ENCODE measurements at places on chromosomes 11 and 22.

DNA sequence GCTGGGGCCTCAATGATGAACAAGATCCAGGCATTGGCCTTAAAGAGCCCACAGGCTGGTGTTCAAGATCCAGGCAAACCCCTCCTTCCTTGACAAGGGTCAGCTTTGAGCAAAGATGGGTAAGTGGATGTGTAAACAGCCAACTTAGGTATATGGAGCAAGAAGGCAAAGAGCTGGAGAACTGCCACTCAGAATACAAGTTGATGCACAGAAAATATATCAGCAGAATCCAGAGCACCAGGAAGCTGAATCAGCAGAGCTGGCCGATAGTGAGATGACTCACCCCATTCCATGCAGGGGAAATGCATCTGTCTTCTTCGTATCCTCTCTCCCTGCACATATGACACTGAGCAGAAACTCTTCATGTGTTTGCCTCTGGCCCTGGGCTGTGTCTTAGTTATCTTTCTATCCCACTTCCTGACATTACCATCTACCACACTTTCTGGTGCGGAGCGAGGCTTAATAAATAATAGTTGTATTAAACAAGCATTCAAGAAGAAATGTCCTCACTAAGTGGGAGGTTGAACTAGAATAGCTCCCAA lies 57.8 kb downstream of the ENDOD1 start:
- no peaks in the 10 kb centered on the region for H3K36me3 ChIP-seq
- H3K27me3 ChIP-seq, result no peaks in the 10 kb centered on the region
- H3K27ac ChIP-seq, result peak overlapping the region; percentile 33
- peak; percentile 70 for DNase-seq
- no peak overlapping the region for H3K4me3 ChIP-seq
- H3K4me1 ChIP-seq, result peaks cover 8% of the 10 kb centered on the region

DNA sequence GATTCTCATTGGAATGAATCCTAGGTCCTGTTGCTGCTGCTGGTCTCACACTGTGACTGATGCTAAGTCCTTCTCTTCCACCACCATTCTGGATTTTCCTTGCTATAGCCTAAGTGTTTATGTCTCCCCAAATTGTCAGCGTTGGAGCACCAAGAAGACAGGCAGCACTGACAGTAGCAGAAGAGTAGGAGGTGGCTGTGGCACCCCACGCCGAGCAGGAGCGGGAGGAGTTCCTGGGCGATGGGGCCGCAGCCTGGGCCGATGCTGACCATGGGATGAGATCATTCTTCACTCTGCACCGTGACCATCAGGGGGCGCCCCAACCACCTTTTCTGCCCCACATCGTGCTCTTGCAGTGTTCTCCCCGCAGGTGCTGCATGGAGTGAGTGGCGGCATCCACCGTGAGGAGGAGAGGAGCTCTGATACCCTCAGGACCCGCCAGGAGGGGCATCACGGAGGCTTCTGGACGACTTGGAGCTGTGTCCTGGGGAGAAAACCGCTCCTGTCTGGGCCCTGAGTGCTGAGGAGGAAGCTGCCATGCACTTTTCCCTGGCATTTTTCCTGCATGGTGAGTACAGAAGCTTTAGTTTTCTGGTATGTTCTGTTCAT lies 57.0 kb downstream of the LRRC74B start:
- peaks cover 3% of the 10 kb centered on the region for H3K4me1 ChIP-seq
- H3K27ac ChIP-seq, result no peak overlapping the region
- peak; percentile 74 for DNase-seq

GRCh38 chr11:70481625-70482528 lies 83.5 kb downstream of the CTTN start:
- H3K4me1 ChIP-seq, result peaks cover 3% of the 10 kb centered on the region
- DNase-seq, result peak; percentile 38
- no peak overlapping the region for H3K4me3 ChIP-seq
- H3K27me3 ChIP-seq, result no peaks in the 10 kb centered on the region
- H3K36me3 ChIP-seq, result peaks cover 9% of the 10 kb centered on the region
- H3K27ac ChIP-seq, result peak overlapping the region; percentile 45

- no peaks in the 10 kb centered on the region for H3K36me3 ChIP-seq
- DNase-seq, result no peak
- peak overlapping the region; percentile 2 for H3K27ac ChIP-seq
- H3K4me3 ChIP-seq, result no peak overlapping the region
- peaks cover 18% of the 10 kb centered on the region for H3K27me3 ChIP-seq
- peaks cover 27% of the 10 kb centered on the region for H3K4me1 ChIP-seq
Measured at GRCh38 chr11:46338636-46338987, 8.7 kb upstream of the DGKZ start.

DNA sequence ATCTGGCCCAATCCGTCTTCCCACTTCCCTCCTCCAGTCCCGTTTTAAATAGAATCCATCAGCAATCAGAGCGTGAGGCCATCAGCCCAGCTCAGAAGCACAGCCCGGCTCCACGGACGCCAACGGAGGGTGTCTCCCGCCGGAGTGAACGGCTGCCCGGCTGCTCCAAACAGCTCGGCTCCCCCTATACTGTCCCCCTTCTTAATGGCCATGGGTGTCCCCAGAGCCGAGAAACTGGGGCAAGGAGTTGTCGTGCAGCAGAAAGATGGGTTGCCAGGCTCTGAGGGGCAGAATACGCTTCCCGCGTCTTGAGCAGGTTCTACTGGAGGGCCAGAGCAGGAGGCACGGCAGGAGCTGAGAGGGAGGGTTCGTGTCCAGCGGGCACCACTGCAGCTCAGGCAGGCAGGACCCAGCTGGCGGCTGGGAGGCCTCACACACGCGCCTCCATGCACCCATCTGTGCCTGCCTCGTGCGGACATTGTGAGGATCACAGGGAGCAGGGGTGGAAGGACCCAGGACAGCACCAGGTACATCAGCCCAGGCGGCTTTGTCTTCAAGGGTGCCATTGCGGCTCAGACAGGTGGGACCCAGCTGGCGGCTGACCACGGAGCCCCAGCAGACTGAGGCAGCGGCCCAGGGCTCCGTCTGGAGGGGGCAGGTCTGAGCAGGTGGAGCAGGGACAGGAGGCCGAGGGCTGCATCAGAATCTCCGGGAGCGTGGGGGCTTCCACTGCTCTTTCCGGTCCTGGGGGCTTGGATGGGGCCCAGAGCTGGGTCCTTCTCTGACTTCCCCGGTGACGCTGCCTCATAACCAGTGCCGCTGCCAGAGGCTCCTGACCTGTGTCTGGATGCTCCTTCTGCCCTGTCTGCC lies 882.7 kb downstream of the BRD1 start:
- no peak overlapping the region for H3K4me3 ChIP-seq
- H3K36me3 ChIP-seq, result no peaks in the 10 kb centered on the region
- no peak overlapping the region for H3K27ac ChIP-seq
- no peaks in the 10 kb centered on the region for H3K4me1 ChIP-seq
- DNase-seq, result no peak

- DNase-seq, result no peak
- peaks cover 2% of the 10 kb centered on the region for H3K4me1 ChIP-seq
- H3K36me3 ChIP-seq, result no peaks in the 10 kb centered on the region
- peaks cover 7% of the 10 kb centered on the region for H3K27me3 ChIP-seq
- H3K4me3 ChIP-seq, result no peak overlapping the region
Measured at GRCh38 chr11:74701351-74701750, 29.9 kb downstream of the CHRDL2 start.

DNA sequence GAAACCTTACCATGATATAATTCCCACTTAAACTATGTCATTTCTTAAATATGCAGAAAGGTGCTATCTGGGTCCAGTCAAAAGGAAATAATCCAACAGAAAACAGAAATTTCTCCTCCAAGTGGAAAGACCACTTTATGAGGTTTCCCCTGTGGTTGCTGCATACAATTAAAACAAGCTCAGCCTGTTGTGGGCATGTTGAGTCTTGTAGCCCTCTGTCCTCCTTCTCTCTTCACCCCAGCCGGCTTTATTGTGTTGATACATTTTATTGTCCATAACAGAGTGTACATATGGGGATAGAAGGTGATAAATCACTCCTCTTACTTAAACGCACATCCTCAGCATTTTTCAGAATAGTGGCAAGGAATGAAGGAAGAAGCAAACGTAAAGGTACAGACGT lies 126.0 kb upstream of the MTNR1B start:
- H3K27me3 ChIP-seq, result no peaks in the 10 kb centered on the region
- H3K27ac ChIP-seq, result no peak overlapping the region
- H3K36me3 ChIP-seq, result no peaks in the 10 kb centered on the region
- DNase-seq, result no peak
- H3K4me3 ChIP-seq, result no peak overlapping the region

GRCh38 chr22:27668828-27669797 lies 132.4 kb downstream of the MN1 start:
- H3K4me1 ChIP-seq, result peaks cover 43% of the 10 kb centered on the region
- H3K36me3 ChIP-seq, result no peaks in the 10 kb centered on the region
- H3K27ac ChIP-seq, result peak overlapping the region; percentile 90

GRCh38 chr11:130585545-130585944 lies 137.1 kb downstream of the ADAMTS15 start:
- H3K27me3 ChIP-seq, result no peaks in the 10 kb centered on the region
- no peaks in the 10 kb centered on the region for H3K36me3 ChIP-seq
- DNase-seq, result no peak
- no peak overlapping the region for H3K4me3 ChIP-seq

GRCh38 chr11:92638678-92639077 lies 330.8 kb upstream of the MTNR1B start:
- H3K27ac ChIP-seq, result no peak overlapping the region

- peaks cover 7% of the 10 kb centered on the region for H3K36me3 ChIP-seq
- DNase-seq, result peak; percentile 92
- H3K4me1 ChIP-seq, result peaks cover 55% of the 10 kb centered on the region
- peaks cover 21% of the 10 kb centered on the region for H3K27me3 ChIP-seq
- H3K4me3 ChIP-seq, result no peak overlapping the region
- peak overlapping the region; percentile 87 for H3K27ac ChIP-seq
Measured at GRCh38 chr11:69008737-69009440, 4.2 kb downstream of the MRGPRF start.

DNA sequence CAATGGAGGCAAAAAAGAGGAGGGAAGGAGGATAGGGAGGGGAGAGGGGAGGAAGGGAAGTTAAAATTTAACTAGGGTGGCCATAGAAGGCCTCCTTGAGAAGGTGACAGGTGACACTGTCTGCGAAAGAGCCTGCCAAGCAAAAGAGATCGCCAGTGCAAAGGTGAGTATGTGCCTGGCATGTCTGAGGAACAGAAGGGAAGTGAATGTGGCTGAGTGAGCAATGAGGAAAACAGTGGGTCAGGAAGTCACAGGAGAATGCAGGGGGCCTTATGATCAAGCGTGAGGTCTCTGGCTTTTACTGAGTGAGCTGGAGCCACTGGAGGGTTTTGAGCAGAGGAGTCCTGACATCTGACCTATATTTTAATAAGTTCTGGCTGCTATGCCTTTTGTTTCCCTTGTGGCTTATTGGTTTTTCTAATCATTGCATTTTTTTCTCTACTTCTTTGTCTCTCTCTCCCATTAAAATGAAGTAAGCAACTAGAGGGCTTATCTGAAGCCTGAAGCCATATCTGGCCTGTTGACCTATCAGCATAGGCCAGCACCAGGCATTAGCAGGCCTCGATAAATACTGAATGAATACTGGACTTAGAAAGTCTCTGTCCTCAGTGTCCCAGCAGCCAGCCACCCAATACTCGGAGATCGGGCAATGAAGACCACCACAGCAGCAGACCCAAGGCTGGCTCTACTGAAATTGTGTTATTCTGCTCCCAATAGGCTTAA lies 5.6 kb downstream of the AP1B1 start:
- peaks cover 62% of the 10 kb centered on the region for H3K4me1 ChIP-seq
- peak overlapping the region; percentile 99 for H3K27ac ChIP-seq
- H3K27me3 ChIP-seq, result no peaks in the 10 kb centered on the region
- no peak overlapping the region for H3K4me3 ChIP-seq
- peak; percentile 93 for DNase-seq

DNA sequence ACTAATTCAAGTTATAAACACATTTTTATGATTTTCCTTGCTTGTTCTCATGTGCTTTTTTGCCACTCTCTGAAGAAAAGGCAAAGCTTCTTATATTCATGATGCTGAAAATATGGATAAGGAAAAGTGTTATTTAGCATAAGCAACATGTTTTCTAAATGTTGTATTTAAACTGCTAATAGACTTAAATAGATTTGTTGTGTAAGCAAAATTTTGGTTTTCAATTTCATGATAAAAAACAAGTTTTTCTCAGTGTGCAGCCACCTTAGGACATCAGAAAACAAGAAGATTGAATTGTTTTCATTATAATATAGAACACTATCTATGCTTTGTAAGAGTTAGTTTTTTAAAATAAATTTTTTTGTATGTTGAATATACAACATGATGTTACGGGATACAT lies 2.3 kb downstream of the OR4A16 start:
- no peak for DNase-seq
- H3K27ac ChIP-seq, result no peak overlapping the region
- H3K36me3 ChIP-seq, result no peaks in the 10 kb centered on the region
- H3K4me1 ChIP-seq, result no peaks in the 10 kb centered on the region
- no peaks in the 10 kb centered on the region for H3K27me3 ChIP-seq

DNA sequence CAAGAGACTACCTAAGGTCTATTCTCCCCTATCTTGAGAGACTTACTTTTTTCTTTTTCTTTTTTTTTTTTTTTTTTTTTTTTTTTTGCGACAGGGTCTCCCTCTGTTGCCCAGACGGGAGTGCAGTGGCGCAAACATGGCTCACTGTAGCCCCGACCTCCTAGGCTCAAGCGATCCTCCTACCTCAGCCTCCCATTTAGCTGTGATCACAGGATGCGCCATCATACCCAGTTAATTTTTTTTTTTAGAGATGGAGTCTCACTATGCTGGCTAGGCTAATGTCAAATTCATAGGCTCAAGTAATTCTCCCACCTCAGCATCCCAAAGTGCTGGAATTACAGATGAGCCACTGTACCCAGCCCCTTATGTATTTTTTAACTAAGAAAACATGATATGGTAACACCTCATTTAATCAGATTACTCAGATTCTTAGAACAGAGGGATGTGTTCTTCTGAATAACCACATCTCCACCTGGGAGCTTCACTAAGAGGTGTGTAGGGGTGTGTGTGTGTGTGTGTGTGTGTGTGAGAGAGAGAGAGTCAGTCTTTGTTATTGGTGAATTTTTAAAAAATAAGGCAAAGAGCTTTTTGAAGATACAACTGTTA lies 102.9 kb downstream of the USP35 start:
- H3K4me3 ChIP-seq, result no peak overlapping the region
- H3K4me1 ChIP-seq, result no peaks in the 10 kb centered on the region
- no peak overlapping the region for H3K27ac ChIP-seq
- no peaks in the 10 kb centered on the region for H3K36me3 ChIP-seq

All from large intestine (tissue), 12 donors.